Activated CD8-positive, alpha-beta memory T cell treated with anti-CD3 and anti-CD28 coated beads for 4 hours (primary cell): ENCODE measurements at places on chromosomes 12 and 14.

DNA sequence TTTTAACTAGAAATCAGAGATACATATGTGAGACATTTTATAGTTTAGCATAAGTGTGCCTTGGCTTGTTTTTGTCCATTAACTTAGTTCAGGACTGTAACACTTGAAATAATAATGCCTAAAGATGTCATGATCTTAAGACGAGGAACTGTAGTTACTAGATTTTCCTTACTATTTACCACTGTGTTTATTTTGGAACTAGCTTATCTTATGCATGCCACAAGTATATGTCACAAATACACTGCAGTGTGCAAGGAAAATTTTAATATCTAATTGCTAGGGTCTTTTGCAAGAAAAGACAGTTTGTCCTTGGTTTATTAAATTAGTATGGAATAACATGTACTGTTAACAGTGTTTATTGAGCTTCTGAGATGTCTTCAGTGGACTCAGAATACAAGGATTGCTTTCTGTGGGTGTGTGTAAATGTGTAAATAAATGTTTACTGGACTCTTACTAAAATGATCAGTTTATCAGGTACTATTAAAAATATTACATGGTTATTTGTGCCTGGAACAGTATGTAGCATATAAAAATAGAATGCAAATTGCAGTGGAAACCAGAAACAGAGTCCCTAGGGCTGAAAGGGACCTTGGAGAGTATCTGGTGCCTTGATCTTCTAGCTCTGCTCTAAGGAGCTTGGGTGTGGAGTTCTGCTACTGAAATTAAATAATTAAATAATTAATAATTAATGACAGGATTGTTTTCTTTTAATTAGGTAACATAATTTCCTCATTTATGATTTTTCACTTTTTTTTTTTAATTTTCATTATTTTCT lies 58.1 kb downstream of the FGD4 start:
- DNase-seq = no peak

- no peak for DNase-seq
These were observed 144.1 kb upstream of the PELI2 start for GRCh38 chr14:55973911-55974630.

- DNase-seq = no peak
These were observed 14.8 kb downstream of the BDKRB1 start for GRCh38 chr14:96270565-96271420.

DNA sequence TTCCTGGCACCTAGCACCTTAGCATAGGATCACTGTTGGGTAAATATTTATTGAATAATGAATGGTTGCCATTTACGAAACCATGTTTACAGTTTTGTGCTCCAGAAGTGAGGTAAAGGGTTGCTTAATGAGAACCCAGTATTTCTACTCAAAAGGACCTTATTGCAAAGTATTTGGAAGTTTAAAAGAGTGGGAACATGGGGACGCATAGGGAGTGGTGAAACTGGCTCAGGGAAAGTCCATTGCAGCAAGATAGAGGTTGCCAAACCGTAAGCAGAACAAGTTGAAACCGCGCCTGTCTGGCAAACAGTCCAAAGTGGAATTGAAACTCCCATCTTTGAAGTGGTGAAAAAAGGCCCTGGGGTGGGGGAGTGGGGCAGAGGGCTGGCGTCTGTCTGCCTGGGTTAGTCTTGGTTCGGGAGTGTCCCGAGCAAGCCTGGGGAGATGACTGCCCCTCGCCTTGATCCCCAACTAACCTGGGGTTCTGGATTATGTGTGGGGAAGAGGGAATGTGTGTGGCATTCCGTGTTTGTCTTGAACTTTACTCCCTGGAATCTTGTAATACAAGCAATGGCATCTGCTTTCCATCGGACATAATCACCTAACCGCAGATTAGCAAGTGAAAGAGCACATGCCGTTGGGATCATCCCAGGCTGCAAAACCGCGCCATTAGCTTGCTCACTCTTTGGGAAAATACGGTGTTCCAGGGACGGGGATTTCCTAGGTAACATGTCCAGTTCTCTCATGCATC lies 7.2 kb downstream of the ALDH2 start:
- DNase-seq = no peak

- no peak for DNase-seq
These were observed 26.0 kb upstream of the TMTC2 start for GRCh38 chr12:82660541-82661325.

DNA sequence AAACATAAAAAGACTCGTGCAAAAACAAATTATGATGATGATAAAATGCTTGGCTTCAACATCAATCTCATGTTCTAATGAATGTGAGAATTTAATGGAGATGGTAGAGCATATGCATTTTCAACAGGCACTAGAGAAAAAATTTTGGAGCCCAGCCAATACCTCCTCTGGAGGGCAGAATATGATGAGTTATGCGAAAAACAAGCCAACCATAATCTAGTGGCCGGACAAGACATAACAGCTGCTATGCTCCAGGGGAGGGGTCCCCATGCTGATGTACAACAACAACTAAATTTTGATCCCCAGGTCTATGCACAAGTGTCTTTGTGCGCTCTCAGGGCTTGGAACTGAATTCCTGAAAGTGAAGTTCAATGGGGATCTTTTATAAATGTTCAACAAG lies 1197.5 kb downstream of the LRFN5 start:
- no peak for DNase-seq

DNA sequence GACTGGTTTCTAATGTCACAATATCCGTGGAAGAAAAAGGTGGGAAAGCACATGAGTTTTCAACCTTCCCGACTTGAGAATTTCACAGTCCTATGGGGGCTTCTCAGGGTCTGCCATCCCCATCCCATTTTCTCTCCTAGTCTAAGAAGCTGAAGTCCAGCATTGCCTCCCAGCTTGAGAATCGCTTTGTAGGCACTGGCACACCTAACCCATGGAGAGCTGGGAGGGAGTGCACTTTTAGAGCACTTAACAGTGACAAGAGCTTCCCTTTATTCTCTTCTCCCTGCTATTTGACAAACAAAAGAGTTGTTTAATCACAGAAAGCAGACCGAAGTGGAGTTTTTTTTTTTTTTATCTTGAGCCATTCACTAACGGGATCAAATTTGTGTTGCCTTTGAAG lies 22.8 kb upstream of the SRRM4 start:
- no peak for DNase-seq

DNA sequence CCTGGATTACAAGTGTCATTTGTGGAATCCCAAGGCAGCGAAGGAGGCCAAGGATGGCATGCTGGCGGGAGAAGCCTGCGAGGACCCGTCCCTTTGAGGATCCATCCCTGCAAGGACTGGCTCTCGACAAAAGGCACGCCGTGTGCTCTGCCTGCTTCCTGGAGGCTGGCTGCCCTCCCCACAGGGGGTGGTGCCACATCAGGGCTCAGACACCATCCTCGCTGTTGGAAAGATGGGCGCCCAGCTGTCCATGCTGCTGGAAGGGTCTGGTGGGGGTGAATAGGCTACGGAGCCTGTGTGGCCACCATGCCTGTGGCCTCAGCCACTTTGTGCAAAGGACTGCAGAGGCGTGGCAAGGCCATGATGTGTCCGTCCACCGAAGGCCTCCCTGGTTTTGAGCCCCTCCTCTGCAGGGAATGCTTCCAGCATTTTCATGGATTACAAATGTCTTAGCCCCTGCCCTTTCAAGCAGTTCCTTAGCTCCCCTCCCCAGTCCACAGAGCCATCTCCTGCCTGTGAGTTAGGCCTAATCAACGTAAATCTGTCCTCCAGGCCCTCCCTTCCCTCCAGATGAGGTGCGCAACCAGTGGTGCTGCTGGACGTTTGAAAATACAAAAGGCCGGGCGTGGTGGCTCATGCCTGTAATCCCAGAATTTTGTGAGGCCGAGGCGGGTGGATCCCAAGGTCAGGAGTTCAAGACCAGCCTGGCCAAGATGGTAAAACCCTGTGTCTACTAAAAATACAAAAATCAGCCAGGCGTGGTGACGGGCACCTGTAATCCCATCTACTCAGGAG lies 22.1 kb downstream of the ZBTB42 start:
- no peak for DNase-seq

DNA sequence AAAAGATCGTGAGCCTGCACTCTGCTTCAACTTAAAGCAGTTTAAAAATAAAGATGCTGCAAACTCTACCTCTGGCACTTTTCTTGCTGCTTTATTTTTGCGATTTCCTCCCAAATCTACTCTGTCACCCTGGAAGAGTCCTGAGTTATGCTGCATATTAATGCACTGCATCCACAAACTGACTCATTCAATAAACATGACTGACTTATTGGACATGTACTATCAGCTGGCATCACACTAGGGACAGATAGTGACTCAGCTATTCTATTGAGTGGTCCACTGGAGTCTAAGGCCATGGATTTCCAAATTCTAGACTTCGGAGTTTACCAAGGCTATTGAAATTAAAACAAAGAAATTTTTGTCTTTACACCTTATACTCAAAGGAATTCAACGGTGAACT lies 90.7 kb upstream of the PTPRR start:
- DNase-seq = no peak

DNA sequence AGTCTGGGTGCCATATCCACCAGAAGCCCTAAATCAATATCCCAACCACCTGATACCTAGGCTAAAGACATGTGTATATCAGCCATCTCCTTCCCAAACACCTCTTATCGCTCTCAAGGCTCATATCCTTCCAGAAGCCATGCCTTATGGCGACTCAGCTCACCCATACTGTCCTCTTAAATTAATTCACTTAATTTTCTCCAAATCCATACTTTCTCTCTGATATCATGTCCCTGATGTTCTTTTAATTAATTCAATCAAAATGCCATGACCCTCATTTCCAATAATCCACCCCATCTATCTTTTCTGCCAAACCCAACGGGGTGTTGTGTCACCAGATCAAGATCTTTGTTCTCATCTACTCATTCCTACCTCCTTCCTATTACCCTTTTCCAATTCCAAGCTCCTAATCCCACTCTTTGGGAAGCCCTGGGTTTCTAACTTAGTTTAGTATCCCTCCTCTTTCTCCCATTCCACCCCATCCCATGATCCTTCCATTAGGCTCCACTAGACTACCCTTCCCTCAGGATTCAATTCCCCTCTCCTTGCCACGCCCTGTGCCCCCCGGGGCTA lies 723 bp downstream of the ATF7 start:
- no peak for DNase-seq

DNA sequence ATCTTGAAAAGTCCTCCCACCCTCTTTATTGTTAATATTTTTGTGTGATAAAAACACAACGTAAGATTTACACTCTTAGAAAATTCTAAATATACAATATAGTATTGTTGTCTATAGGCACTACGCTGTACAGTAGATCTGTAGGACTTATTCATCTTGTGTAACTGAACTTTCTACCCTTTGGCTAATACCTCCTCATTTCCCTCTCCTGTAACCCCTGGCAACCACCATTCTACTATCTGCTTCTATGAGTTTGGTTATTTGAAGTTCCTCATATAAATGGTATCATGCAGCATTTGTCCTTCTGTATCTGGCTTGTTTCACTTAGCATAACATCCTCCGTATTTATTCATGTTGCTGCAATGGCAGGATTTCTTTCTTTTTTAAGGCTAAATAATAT lies 5.2 kb upstream of the CLEC9A start:
- DNase-seq = no peak

DNA sequence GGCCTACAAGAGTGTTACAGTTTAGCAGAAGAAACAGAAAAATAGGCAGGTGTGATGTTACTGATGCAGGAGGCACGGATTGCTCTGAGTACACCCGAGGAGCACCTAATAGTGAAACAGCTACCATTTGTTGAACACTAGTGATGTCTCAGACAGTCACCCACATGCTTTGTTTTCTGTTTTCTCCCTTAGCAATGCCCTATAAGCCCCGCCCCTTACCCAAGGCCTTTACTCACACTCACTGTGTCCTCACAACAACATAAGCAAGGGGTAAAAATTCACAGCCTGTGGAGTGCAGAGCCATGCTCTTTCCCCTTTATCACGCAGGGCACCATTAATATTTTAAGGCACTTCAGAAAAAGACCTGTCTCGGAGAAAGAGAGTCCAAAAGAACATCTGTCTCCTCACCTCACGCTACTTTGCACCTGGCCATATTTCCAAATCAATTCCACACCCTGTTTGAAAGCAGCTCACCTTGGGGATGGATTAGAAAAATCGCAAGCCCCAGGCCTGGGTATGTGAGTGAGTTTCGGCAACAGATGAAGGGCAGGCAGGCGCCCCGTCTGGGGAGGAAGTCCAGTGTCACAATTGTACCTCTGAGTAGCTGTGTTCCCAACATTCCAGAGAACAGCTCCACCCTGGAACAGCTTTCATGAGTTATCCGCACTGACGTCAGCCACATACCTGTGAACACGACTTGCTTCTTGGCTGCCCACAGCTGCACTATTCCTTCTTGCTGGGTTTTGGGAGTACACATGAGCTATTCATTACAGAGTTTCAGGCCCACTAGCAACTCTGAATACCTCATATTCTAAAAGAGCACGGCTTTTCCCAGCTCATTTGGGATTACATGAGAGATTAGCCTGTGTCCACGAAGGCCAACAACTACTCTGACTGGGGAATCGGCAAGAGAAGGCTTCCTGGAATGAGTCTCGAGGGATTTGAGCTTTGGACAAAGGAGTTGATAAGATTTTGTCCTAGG lies 26.0 kb downstream of the MAPK1IP1L start:
- no peak for DNase-seq

DNA sequence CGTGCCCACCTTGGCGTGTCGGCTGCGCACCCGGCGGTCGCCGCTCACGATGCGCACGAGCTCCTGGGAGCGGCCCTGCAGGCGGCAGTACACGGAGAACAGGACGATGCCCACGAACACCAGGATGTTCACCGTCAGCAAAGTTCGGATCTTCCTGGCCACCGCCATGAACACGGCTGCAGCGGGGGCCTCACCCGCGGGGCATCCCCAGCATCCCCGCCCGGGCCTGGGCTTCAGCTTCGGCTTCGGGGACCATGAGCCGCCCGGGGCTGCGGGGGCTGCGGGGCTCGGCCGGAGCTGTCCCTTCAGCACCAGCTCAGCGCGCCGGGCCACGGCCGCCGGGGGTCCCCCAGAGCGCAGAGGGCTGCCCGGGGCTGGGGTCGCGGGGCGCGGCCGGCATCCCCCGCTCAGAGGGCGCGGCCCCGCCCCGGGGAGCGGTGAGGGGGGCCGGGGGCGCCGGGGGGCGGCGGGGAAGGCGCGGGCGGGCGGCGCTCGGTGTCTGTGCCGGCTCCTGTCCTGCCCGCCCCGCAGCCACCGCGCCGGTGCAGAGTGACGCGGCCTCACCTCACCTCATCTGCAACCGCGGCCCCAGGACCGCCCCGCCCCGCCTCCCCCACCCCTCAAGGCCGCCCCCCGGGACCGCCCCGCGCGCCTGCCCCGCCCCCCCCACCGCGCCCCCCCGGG lies at the start of gene GALNT9:
GALNT9 (minus strand) TSS at position 554 of the 684 bp plus-strand sequence; CDS start at position 168, 386 bp downstream.
- DNase-seq = no peak

GRCh38 chr12:94875525-94875924 lies 128.0 kb downstream of the NDUFA12 start:
- DNase-seq = no peak

GRCh38 chr12:122537021-122537420 lies 10.0 kb downstream of the KNTC1 start:
- no peak for DNase-seq

- DNase-seq = no peak
These were observed 10.6 kb upstream of the FOXN3 start for GRCh38 chr14:89427426-89428172.

GRCh38 chr14:72810201-72810600 lies 83.7 kb downstream of the DPF3 start:
- peak; percentile 49 for DNase-seq

GRCh38 chr12:77678621-77679020 lies 152.1 kb upstream of the NAV3 start:
- DNase-seq = no peak
